GM12864 (cell line): ENCODE measurements at places on chromosomes 2 and 18.

- DNase-seq, result no peak
Measured at GRCh38 chr2:238728330-238729260, 119.3 kb upstream of the TWIST2 start.

GRCh38 chr2:231364961-231365810 lies 30.3 kb upstream of the B3GNT7 start:
- DNase-seq, result no peak

GRCh38 chr2:64477979-64478378 lies 24.0 kb downstream of the LGALSL start:
- DNase-seq, result no peak

DNA sequence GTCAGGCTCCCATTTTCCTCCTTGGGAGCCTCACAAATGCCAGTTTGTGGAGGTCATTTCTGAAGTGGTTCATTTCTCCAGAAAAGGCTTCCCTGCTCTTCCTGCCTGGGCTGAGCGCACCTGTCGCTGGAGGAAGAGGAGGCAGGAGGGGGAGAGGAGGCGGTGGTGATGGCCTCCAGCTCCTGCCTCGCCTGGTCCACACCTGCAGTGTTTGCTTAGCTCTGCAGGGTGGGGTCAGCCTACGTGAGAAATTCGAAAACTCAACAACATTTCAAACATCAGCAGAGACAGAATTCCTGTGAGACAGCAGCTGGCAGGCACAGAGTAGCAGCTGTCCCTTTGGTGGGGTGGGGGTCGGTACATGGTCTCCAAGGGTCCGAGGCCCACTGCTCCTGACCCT lies 7.9 kb downstream of the IMPA2 start:
- no peak for DNase-seq

- no peak for DNase-seq
Measured at GRCh38 chr2:144484201-144484948, 35.5 kb downstream of the ZEB2 start.
